ENCODE measurements at places on chromosomes 1 and 21.
A peak's percentile ranks its signal among the peaks of the same experiment; 100 is the strongest.

GRCh38 chr1:245319094-245319493 lies 164.3 kb downstream of the KIF26B start:
- DNase-seq = no peak

DNA sequence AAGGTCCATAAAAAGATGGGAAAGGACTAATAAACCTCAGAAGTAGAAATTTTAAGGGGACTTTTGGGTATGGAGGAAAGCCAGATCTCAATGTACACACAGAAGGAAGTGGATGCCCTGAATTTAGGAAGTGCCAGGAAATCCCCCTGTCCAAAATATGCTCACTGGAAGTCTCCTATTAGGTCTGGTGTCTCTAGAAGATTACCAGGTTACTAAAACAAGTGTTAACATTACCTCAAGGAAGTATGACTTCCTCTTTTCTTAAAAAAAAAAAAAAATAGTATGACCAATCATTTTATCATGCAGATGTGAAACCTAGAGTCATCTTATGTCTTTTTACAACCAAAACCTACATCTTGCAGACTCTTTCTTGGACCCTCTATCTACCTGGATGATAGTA lies 30.7 kb downstream of the CD58 start:
- no peak for DNase-seq

GRCh38 chr1:226972931-226973330 lies 32.8 kb downstream of the COQ8A start:
- no peak for DNase-seq

GRCh38 chr1:153488731-153489130 lies 28.3 kb upstream of the S100A7 start:
- no peak for DNase-seq

DNA sequence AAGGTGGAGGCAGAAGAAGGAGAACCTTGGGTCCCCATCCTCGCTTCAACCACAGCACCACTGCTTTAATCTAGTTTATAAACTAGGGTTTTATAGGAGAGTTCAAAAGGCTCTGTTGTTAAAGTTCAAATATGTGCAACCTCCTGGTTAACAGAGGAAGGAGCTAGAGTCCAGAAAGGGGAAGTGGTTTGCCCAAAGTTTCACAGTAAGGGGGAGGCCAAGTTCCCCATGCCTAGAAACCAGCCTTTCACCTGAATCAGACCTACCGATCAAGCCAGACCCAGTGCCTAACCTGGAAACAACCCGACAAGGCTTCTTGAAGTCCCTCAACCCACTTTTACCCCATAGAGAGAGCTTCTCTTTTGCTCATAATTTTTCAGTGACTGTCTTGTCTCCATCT lies 106.5 kb downstream of the PLPP3 start:
- no peak for DNase-seq

DNA sequence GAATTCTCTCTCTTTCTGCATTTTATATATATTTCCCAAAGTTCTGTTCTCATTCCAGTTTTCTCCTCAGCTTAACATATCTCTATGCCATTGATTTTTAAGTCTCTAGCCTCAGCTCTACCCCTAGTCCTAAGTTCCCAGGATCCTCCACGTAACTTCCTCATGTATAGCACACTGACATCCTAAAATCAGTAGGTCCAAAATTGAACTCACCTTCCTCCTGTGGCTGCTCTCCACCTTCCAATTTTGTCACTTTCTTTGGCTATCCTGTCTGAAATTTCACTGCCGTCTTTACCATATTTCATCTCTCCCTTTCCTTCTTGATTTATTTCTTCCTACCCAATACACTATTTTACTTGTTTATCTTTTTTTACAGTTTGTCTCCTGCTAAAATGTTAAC lies 1.5 kb downstream of the SLAMF6 start:
- no peak for DNase-seq

- no peak for DNase-seq
Observed at GRCh38 chr1:156746406-156746727, 5.1 kb downstream of the HDGF start.

GRCh38 chr1:107220036-107220435 lies 79.2 kb downstream of the NTNG1 start:
- DNase-seq = no peak

GRCh38 chr1:1599030-1599934 lies 653 bp downstream of the FNDC10 start:
- DNase-seq = peak; percentile 53

DNA sequence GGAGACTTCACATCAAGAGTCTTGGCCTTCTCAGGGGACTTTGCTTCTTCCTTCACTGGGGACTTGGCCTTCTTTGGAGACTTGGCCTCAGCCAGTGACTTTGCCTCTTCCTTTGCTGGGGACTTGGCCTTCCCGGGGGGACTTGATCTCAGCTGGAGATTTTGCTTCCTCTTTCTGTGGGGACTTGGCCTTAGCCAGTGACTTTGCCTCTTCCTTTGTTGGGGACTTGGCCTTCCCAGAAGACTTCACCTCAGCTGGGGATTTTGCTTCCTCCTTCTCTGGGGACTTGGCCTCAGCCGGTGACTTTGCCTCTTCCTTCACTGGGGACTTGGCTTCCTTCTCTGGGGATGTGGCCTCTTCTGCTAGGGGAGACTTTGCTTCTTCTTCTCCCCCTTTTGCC lies 13.5 kb upstream of the CD2 start:
- DNase-seq = no peak

DNA sequence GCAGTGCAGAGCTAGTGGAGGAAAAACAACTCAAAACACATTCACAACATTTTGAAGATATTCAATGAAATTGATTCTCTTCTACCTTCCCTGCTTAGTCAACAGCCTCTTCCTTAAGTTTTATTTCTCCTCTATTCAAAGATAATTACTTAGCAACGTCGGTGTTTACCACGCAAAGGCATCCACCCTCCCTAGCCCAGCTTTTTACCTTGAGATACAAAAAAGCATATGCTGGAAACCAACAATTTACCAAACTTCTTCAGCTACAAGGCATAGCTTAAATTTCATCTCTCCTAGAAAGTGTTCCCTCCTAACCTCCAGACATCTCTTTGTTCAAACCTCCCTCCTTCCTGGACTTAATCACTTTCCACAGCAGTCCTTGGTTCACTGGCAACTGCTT lies 102.8 kb upstream of the SOD1 start:
- DNase-seq = no peak

GRCh38 chr1:116337398-116337797 lies 35.6 kb upstream of the ATP1A1 start:
- no peak for DNase-seq

DNA sequence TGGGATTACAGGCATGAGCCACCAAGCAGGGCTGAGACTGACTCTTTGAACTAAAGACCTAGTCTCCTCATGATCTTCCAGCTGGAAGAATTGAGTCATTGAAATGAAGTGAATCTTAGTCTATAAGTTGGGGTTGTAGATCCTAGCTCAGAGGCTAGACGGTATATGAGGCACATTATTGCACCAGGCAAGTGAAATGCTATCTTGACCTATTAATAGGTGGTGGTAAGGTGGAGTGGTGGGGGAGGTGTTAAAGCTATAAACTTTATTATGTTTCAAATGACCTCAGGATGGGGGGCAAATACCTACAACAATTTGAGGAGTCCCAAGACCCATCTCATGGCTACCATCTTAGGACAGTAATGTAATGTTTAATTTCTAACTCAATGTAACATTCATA lies 36.8 kb upstream of the SLC16A1 start:
- DNase-seq = no peak

GRCh38 chr1:48692235-48692634 lies 84.5 kb downstream of the BEND5 start:
- no peak for DNase-seq

GRCh38 chr21:42343101-42343500 lies 7.7 kb downstream of the TFF2 start:
- DNase-seq = no peak

GRCh38 chr1:2256435-2257244 lies 28.5 kb downstream of the SKI start:
- no peak for DNase-seq

GRCh38 chr1:107802654-107803053 lies 162.3 kb downstream of the VAV3 start:
- DNase-seq = no peak

- DNase-seq = no peak
Observed at GRCh38 chr1:217274927-217275654, 355.8 kb downstream of the GPATCH2 start.

GRCh38 chr21:31235671-31236450 lies 108.2 kb downstream of the TIAM1 start:
- no peak for DNase-seq

GRCh38 chr1:211487672-211488208 lies 4.2 kb downstream of the RD3 start:
- no peak for DNase-seq

GRCh38 chr1:227010645-227011044 lies 70.6 kb downstream of the COQ8A start:
- DNase-seq = no peak

DNA sequence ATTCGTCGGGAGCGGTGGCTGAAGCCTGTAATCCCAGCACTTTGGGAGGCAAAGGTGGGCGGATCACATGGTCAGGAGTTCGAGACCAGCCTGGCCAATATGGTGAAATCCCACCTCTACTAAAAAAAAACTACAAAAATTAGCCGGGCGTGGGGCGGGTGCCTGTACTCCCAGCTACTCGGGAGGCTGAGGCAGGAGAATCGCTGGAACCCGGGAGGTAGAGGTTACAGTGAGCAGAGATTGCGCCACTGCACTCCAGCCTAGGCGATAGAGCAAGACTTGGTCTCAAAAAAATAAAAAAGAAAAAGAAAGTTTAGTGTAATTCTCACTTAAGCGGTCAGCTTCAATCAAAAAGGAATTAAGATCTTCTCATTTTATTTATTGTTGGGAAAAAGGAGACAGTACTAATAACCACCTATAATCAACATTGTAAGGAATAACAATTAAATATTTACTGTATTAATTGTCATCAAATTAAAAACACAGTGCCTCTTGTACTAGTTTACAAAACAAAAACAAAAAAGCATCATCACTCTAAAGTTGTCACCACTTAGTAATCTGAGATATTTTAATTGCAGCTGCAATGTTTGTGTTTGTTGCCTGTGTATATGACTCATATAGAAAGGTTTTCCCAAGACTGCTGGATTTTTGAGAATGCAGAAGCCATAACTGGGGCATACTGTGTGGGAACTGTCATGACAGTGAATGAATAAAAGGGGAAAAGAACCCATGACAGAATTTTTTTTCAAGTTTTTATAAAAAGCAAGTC lies 3.7 kb downstream of the FBXO42 start:
- DNase-seq = no peak

DNA sequence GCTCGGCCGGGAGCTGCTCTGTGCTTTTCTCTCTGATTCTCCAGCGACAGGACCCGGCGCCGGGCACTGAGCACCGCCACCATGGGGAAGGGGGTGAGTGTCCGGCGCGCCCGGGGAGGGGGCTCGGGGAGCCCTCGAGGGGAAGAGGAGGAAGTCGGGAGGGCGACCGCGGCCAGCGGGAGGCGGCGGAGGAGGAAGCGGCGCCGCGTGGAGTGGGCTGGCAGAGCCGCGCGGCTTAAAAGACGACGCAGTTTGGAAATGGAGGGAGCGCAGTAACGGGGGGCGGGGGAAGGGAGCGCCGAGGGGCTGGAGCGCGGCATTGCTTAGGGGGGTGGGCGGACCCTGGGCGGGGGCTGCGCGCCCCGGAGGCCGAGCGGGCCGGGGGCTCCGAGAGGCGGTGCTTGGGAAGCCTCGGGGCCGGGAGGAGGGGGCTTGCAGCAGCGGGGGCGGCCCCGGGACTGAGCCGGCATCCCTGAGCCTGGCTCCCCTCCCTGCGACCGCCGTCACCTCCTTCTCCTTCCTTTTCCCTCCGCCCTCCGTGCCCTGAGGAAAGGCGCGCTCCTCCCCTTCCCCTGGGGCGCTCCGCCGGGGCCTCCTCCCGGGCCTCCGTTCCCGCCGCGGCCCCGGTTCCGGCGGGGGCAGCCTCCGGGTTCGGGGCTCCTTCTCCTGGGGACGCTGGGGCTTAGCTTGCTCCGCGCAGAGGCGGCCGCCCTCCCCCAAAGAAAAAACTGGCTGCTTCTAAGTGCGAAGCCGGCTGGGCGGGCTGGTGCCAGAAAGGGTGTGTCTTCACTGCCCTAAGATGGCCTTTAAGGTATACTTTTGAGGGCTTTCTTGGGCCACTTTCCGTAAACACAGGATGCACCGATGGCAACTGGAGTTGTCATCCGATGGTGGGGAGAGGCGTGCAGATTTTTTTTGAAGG lies 648 bp downstream of the ATP1A1 start:
- peak; percentile 81 for DNase-seq

GRCh38 chr1:7473223-7474142 lies 297.6 kb upstream of the VAMP3 start:
- no peak for DNase-seq

- no peak for DNase-seq
Observed at GRCh38 chr1:115839029-115839678, 1.8 kb downstream of the NHLH2 start.

GRCh38 chr1:235075048-235075776 lies 53.4 kb downstream of the TOMM20 start:
- DNase-seq = peak; percentile 22

DNA sequence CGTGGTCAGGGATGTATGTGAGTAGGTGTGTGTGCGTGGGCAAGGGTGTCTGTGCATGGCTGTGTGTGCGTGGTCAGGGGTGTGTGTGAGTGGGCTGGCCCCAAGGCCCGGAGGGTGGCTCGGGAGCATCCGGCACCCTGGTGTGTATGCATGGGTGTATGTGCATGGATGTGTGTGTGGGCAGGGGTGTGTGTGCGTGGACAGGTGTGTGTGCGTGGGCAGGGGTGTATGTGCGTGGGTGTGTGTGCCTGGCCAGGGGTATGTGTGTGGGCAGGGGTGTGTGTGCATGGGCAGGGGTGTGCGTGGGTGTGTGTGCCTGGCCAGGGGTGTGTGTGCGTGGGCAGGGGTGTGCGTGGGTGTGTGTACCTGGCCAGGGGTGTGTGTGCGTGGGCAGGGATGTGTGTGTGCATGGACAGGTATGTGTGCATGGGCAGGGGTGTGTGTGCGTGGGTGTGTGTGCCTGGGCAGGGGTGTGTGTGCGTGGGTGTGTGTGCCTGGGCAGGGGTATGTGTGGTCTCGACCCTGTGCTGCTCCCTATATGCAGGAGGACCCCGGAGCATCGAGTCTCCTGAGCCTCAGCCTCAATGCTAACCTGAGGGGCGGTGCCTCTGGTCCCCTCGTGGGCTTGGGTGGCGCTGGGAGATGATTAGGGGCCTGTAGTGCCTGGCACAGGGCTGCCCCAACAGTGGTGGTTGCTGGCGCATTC lies 16.3 kb downstream of the ARHGEF16 start:
- DNase-seq = no peak

- no peak for DNase-seq
Observed at GRCh38 chr1:153805886-153806719, 30.9 kb downstream of the SLC27A3 start.

- DNase-seq = no peak
Observed at GRCh38 chr21:42149656-42150473, 69.1 kb upstream of the ABCG1 start.

GRCh38 chr1:24199291-24199900 lies 12.3 kb upstream of the IFNLR1 start:
- peak; percentile 78 for DNase-seq

DNA sequence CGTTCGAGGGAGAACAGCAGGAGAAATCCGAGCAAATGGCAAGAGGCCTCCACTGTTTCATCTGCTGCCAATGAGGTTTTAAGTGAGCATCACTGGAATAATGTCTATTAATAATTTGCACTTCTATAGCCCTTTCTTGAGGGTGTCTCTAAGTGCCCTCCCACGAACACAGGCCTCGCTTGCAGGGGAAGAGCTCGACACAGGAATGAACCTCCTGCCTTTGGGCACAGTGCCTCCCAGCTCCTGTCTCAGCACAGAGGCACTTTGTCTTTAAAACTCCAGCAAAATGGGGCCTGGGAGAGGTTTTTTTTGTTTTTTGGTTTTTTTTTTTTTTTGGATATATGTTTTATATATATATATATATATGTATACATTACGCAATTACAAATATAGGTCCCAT lies 56.6 kb downstream of the OLIG1 start:
- DNase-seq = no peak

Measured in CD4-positive, alpha-beta memory T cell (primary cell).